ENCODE measurements at places on chromosomes 1 and 21. TPM values are rescaled to one million over a fixed set of nuclear protein-coding genes. Genes with fewer than 3 reads are reported as not detected.

The FABP3 gene
- polyA plus RNA-seq: 4.6 TPM

The HSD3B1 gene
- not detected for polyA plus RNA-seq

The CFHR2 gene
- not detected for polyA plus RNA-seq

The SPRR1B gene
- polyA plus RNA-seq: not detected

The CDK18 gene
- 18.2 TPM for polyA plus RNA-seq

The NEK2 gene
- 0.05 TPM for polyA plus RNA-seq

The LINGO4 gene
- polyA plus RNA-seq: 0.27 TPM

The GPATCH2 gene
- 4.5 TPM for polyA plus RNA-seq

The SLC2A5 gene
- 0.16 TPM for polyA plus RNA-seq

The SIPA1L2 gene
- polyA plus RNA-seq: 2.1 TPM

The NR1I3 gene
- polyA plus RNA-seq: not detected

The ADGRL2 gene
- 21.6 TPM for polyA plus RNA-seq

The NEXN gene
- 7.5 TPM for polyA plus RNA-seq

The RASAL2 gene
- 2.5 TPM for polyA plus RNA-seq

The RGS16 gene
- 19.3 TPM for polyA plus RNA-seq

The S100A7 gene
- not detected for polyA plus RNA-seq
